ENCODE measurements at places on chromosomes 5 and 9.
A peak's percentile ranks its signal among the peaks of the same experiment; 100 is the strongest.

- DNase-seq: no peak
These were observed 18.4 kb upstream of the ISCA1 start for GRCh38 chr9:86300701-86301100.

GRCh38 chr5:165161204-165161603, 1655.8 kb downstream of the MAT2B start:
- no peak for DNase-seq

- no peak for DNase-seq
These were observed 480.8 kb downstream of the SPATA31A7 start for GRCh38 chr9:61670616-61671015.

DNA sequence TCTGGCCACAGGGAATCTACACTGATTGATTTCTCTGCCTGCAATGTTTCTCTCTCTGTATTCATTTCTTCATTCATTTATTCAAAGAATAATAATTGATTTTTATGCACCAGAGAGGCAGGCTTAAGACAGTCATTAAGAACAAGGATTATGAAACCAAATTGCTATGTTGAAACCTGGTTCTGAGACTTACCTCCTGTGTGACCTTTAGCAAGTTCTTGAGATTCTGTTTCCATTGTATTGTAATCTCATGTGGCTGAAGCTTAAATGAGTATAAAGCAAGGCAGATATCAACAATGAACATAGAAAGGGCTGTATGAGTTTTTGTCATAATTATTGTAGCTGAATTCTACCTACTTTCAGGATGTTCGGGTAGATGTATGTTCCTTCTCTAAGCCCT, 129.6 kb upstream of the GRIA1 start:
- DNase-seq: no peak

- DNase-seq: no peak
These were observed 1.1 kb upstream of the ANXA2R start for GRCh38 chr5:43041110-43041668.

DNA sequence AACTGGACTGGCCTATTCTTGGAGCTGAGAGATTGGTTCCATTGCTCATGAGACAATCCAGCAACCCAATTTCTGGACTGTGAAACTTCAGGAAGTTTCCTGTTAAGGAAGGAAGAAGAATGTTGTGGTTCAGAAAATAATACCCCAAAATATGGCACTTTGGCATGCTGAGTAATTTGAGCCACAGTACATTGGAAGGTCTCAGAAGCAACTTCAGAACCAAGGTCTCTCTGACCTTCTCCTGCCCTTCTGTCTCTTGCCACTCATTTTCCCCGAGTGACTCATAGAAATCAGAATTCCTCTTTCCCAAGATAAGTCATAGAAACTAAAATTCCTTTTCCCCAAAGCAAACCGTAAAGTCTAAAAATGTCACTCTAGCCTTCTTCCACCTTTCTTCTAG, 1366.1 kb downstream of the PTPRD start:
- DNase-seq: no peak

DNA sequence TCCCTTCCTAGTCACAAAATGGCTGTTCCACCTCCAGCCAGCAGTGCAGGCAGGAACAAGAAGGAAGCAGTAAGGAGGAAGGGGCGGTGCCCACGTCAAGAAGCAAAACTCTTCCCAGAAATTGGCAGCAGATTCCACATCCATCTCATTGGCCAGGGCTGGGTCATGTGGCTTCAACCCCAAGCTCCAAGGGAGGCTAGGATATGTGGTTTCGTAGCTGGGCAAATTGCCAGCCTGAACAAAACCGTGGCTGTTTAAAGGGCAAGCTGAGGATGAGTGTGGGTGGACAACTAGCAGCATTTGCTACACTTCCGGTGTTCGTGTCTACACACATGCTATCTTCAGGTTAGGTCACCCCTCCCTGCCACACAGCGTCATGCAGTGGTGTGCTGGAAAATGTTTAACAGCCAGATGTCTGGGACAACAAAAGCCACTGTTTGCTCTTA, 92.1 kb upstream of the MAP1B start:
- DNase-seq: no peak

- no peak for DNase-seq
These were observed 82.3 kb upstream of the AGXT2 start for GRCh38 chr5:35129921-35130485.

DNA sequence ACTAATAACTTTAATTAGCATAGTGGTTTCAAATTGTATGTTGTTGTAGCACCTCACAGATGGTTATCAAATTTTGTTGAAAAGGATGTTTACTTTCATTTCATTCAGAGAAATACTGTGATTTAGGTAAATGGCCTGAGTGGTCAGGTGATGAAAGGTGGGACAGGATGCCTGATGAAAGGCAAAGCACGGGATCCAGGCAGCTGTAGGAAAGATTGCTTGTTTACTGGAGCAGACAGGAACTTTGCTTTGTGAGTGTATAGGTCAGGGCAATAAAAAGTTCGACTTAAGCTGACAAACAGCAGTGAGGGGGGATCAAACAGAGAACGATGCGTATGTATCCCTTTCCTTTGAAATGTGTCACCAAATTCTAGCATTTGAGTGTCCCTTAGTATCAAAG, 19.0 kb downstream of the KIAA1958 start:
- no peak for DNase-seq

DNA sequence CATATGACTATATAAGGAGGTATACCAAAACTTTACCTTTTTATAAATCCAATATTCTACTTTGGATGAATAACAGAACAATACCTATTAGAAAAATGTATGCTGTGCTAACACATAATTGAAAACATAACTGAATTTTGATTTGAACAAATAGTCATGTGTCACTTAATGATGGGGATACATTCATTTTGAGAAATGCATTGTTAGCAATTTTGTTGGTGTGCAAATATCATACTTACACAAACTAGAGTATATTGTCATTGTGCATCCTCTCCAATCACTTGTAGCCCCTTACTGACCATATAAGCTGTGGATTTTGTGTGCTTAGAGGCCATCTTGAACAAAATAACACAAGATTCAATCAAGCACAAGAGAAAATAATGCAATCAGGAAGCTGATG, 72.3 kb upstream of the SLCO4C1 start:
- DNase-seq: no peak

GRCh38 chr9:4678679-4679267, 596 bp upstream of the CDC37L1 start:
- peak; percentile 42 for DNase-seq

DNA sequence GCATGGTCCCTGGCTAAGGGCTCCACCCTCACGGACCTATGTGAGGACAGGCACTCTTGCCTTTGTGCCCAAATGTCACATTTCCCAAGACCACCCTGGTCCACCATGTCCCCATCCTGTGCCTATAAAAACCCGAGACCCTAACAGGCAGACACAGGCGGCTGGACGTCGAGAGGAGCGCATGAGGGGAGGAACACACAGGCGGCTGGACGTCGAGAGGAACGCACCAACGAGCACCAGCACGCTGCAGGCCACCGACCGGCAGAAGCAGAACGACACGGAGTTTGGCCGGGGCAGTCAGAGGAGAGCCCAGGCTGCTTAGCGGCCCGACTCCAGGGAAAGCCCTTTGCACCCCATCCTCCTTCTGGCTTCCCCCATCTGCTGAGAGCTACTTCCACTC, 119.9 kb downstream of the ADAMTS2 start:
- DNase-seq: no peak
